ENCODE measurements at places on chromosomes 16 and 17. TPM values are rescaled to one million over a fixed set of nuclear protein-coding genes. Genes with fewer than 3 reads are reported as not detected.

ARHGAP27 gene
- 80.0 TPM for total RNA-seq

HES7 gene
- not detected for total RNA-seq

CLN3 gene
- 22.8 TPM for total RNA-seq

EVI2A gene
- total RNA-seq: 0.98 TPM

DNA sequence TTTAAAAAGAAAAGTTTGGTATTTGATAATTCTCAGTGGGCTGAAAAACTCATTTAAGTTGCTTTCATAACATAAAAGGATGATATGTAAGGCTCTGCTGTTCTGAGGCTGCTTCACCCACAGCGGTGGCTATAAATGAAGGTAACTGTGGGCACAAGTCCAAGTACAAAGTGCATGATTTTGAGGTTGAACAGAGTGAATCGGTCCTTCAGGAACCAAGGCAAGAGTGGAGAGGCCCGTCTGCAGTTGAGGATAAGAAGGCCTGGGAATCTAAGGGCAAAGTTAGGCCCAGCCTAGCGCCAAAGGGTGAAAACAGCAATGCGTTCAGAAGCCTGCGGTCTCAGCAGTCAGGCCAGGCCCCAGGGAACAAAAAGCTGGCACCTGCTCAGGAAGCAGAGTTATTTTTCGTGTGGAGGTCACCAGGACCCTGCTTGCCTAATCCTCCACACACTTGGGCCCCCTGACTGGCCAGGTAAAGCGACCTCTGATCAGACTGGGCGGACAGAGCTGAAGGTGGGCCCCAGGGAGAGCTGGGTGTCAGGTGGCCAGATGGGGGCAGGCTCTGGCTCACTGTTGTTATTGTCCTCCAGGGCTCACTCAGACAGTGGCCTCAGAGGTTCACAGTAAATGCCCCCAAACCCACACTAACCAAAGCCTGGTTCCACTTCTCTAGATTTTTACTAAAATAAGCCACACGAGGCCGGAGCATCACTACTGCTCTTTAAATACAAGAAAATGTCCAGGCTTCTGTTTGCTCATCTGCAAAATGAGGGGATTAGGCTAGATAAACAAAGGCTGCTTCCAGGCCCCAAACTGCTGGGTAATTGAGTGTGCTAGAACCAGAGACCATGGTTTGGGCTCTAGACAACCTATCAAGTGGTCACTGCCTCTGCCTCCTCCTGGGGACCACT lies 46.5 kb downstream of the TEX2 start:
- peaks cover 55% of the 10 kb centered on the region for H3K4me1 ChIP-seq
- no peak overlapping the region for H3K4me3 ChIP-seq
- DNase-seq: no peak

DNA sequence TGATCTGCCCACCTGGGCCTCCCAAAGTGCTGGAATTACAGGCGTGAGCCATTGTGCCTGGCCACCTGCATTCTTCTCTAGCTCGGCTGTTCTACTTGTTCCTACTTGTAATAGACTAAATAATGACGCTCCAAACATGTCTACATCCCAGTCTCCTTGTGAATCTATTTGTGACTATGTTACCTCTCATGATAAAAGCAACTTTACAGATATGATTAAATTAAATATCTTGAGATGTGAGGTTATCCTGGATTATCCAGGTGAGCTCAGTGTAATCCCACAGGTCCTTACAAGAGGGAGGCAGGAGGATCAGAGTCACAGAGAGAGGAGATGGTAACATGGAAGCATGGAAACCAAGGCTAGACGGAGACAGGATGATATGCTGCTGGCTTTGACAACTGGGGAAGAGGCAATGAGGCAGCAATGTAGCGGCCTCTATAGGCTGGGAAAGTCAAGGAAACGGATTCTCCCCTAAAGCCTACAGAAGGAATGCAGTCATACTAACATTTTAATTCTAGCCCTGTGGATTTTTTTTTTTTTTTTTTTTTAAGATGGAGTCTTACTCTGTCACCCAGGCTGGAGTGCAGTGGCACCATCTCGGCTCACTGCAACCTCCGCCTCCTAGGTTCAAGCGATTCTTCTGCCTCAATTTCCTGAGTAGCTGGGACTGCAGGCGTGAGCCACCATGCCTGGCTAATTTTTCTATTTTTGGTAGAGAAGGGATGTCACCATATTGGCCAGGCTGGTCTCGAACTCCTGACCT lies 5.0 kb upstream of the LASP1 start:
- H3K27me3 ChIP-seq: no peaks in the 10 kb centered on the region
- H3K4me1 ChIP-seq: peaks cover 12% of the 10 kb centered on the region
- no peak for DNase-seq
- no peaks in the 10 kb centered on the region for H3K36me3 ChIP-seq

DNA sequence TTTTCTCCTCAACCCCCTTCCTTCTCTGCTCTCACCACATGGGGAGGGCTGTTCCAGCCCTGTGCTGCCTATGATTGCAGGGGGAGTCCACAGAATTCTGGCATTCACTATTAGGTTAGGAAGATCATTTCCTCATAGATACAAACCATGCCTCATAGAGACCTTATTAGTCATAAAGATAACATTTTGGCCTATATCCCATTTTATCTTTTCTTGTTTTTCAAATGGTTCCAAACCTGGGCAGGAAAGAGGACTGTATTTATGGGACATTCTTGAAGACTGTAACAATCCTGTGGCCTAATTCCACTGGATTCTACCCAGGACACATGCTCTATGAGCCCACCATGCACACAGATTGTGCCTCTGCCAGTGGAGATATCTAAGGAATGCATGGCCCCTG lies 51.7 kb downstream of the ASIC2 start:
- H3K4me1 ChIP-seq: no peaks in the 10 kb centered on the region
- H3K4me3 ChIP-seq: no peak overlapping the region
- no peak for DNase-seq
- H3K27ac ChIP-seq: no peak overlapping the region
- H3K36me3 ChIP-seq: no peaks in the 10 kb centered on the region

All from vagina (tissue), 2 donors.